Regular cardiac myocyte (primary cell): ENCODE measurements at places on chromosomes 4 and X. TPM values are rescaled to one million over a fixed set of nuclear protein-coding genes. Genes with fewer than 3 reads are reported as not detected.

CDKL5 gene
- 1.9 and 3.7 TPM in 2 replicates for total RNA-seq

UCP1 gene
- not detected in 2 replicates for total RNA-seq

FAM50A gene
- 71.0 and 92.2 TPM in 2 replicates for total RNA-seq

ARAP2 gene
- 0.96 and 4.2 TPM in 2 replicates for total RNA-seq

MAGEE2 gene
- total RNA-seq = not detected in 2 replicates

ADGRL3 gene
- total RNA-seq = 5.0 and 14.1 TPM in 2 replicates

CDX4 gene
- total RNA-seq = not detected in 2 replicates
